Astrocyte (in vitro differentiated cells and primary cell): ENCODE measurements at places on chromosomes 5 and 9. TPM values are rescaled to one million over a fixed set of nuclear protein-coding genes. Genes with fewer than 3 reads are reported as not detected.

The MEGF10 gene
- 15.8 and 19.5 TPM in 2 replicates for total RNA-seq

The TTC39B gene
- total RNA-seq = 7.0 and 8.1 TPM in 2 replicates

The NR2F1 gene
- 4.3 and 5.1 TPM in 2 replicates for total RNA-seq

The SPINK1 gene
- not detected in 2 replicates for total RNA-seq

The PCDHGC5 gene
- total RNA-seq = 7.7 and 10.9 TPM in 2 replicates

- H3K4me1 ChIP-seq = no peaks in the 10 kb centered on the region
- no peak overlapping the region for H3K4me3 ChIP-seq
- no peaks in the 10 kb centered on the region for H3K27me3 ChIP-seq
- H3K27ac ChIP-seq = no peak overlapping the region
- no peak for DNase-seq
These were observed 592.9 kb downstream of the SEMA5A start for GRCh38 chr5:8953016-8953415.

GRCh38 chr5:17276445-17276844, 59.0 kb downstream of the BASP1 start:
- H3K4me1 ChIP-seq = no peaks in the 10 kb centered on the region
- no peak overlapping the region for H3K4me3 ChIP-seq
- H3K36me3 ChIP-seq = peaks cover 25% of the 10 kb centered on the region
- no peak overlapping the region for H3K27ac ChIP-seq
- no peak for DNase-seq

DNA sequence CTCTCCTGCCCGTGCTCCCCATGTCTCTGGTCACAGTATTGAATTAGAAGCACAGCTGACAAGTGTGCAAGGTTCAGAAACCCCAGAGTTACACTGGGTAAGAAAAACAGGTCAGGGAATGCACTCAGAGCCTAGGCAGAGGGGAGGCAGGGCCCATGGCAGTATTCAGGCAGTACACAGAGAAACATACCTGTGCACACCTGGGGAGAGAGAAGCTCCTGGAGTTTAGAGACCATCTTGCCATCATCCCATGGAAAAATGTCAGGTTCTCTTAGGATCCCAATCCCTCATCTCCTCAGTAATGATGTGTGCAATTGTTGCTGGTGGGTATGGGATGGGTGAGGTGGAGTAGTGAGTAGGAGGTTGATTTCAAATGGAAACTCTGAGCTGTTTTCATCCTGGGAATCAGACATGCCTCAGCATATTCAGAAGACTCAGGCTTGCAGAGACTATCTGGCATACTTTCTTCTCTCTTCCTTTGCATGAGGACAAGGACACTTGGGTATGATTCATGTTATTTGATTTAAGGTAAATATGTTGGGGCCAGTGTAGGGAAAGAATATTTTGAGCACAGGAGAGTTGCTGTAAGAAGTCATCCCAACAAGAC, 228.5 kb downstream of the ESM1 start:
- no peaks in the 10 kb centered on the region for H3K27me3 ChIP-seq
- no peak overlapping the region for H3K4me3 ChIP-seq
- H3K36me3 ChIP-seq = no peaks in the 10 kb centered on the region
- H3K4me1 ChIP-seq = peaks cover 36% of the 10 kb centered on the region
- H3K27ac ChIP-seq = no peak overlapping the region

DNA sequence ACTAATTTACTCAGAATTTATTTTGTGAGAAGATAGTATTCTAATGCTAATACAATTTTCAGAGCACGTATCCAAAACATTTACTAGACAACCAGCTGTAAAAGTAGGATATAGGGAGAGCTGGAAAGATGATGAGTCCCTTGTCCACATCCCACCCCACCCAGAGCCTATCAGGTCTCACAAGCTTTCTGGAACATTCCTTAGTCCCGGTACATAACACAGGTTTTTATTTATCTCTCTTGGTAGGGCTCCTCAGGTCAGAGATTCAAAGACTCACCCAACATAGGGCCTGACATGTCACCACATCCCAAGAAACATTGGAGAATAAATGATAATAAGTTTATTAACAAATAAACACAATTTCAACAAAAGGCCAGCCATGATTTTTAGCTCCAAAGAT, 13.8 kb upstream of the RAD23B start:
- no peaks in the 10 kb centered on the region for H3K27me3 ChIP-seq
- no peak overlapping the region for H3K27ac ChIP-seq
- H3K36me3 ChIP-seq = no peaks in the 10 kb centered on the region
- no peak overlapping the region for H3K4me3 ChIP-seq

DNA sequence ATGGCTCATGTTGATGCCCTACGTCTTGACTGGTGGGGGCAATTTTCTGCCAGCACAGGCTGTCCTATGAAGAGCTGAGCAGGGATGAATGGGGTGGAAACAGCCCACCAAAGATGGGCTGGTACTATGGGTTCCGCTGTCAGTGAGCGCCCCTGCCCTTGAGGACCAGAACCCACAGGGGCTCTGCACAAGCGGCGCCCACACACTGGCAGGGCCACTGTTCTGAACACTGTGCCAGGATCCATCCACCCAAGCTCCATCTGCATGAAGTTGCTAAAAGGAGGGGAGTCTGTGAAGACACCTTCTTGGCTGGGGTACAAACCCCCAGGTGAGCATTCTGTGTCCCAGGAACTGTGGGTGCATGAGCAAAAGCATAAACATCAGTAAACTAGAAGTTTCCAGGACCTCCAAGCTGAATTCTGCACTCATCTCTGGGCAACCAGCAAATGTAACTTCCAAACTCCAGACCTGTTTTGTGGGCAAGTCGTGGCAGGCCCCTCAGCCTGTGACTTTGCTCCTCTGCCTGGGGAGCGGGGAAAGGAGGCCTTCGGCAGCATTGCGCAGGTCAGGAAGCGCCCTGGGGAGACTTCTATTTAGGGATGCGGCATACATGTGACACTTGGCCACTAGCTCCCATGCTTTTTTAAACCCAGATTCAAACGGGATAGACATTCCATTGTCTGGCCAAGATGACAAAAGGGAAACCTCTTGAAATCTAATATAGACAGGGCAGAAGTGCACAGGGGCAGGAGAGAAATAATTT, 48.9 kb downstream of the PTPN3 start:
- no peak overlapping the region for H3K4me3 ChIP-seq
- H3K27ac ChIP-seq = no peak overlapping the region
- H3K27me3 ChIP-seq = no peaks in the 10 kb centered on the region
- no peaks in the 10 kb centered on the region for H3K36me3 ChIP-seq

GRCh38 chr5:150345716-150346115, 11.8 kb upstream of the TCOF1 start:
- H3K36me3 ChIP-seq = no peaks in the 10 kb centered on the region
- no peaks in the 10 kb centered on the region for H3K27me3 ChIP-seq
- H3K4me1 ChIP-seq = no peaks in the 10 kb centered on the region
- DNase-seq = no peak
- H3K27ac ChIP-seq = no peak overlapping the region

GRCh38 chr9:91089405-91090129, 272.2 kb downstream of the AUH start:
- no peaks in the 10 kb centered on the region for H3K36me3 ChIP-seq
- no peaks in the 10 kb centered on the region for H3K27me3 ChIP-seq
- no peak overlapping the region for H3K27ac ChIP-seq
- DNase-seq = peak; percentile 37
- no peaks in the 10 kb centered on the region for H3K4me1 ChIP-seq

GRCh38 chr9:129171993-129172751, 5.9 kb downstream of the IER5L start:
- H3K4me3 ChIP-seq = no peak overlapping the region
- no peaks in the 10 kb centered on the region for H3K36me3 ChIP-seq
- H3K27ac ChIP-seq = no peak overlapping the region
- H3K27me3 ChIP-seq = no peaks in the 10 kb centered on the region
- peaks cover 52% of the 10 kb centered on the region for H3K4me1 ChIP-seq
- DNase-seq = no peak

DNA sequence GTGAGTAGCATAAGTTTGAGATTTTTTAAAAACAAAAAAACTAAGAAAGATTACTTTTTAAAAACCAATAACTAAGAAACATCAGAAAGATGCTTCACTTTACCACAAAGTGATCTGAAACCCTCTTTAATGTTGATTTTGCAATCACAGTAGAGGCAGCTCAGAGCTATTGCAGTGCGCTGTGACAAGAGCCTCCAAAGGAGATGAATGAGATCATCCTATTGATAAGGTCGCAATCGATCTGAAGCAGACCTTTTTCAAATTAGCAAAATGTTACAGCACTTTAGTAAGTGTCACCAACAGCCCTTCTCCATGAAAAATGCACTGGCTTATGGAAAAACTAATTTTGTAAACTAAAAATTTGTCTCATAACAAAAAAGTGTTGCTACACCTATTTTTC, 284.6 kb upstream of the EFNA5 start:
- no peak for DNase-seq
- H3K4me1 ChIP-seq = no peaks in the 10 kb centered on the region
- H3K4me3 ChIP-seq = no peak overlapping the region
- H3K27me3 ChIP-seq = no peaks in the 10 kb centered on the region

DNA sequence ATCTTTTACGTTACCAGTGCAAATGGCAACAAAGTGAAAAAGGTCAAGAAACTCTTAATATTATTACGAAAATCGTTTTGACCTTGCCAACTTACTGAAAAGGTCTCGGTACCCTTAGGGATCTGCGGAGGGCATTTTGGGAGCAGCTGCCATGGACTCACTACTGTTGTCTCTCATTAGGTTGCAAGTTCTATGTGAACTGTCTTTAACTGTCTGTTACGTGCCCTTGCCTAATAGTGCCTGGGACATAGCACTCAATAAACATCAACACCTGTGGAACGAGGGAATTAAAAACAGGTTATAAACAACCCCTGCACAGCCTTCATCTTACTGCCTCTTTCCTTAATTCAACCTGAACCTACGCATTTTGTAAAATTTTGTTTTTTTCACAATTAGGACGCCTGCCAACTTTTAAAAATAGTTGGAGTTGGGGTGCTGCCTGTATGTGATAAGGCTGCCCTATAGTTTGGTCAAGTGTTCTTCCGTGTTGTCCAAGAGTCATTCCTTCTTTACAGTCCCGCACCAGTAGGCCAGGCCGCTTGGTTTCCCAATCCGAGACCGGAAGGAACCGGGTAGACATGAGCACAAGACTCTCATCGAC, 527 bp upstream of the SREK1 start:
- H3K27ac ChIP-seq = peak overlapping the region; percentile 99
- H3K4me3 ChIP-seq = peak overlapping the region; percentile 96
- DNase-seq = no peak
- H3K4me1 ChIP-seq = peaks cover 6% of the 10 kb centered on the region

- no peak overlapping the region for H3K4me3 ChIP-seq
- peaks cover 7% of the 10 kb centered on the region for H3K4me1 ChIP-seq
- DNase-seq = no peak
These were observed 93.9 kb upstream of the LMX1B start for GRCh38 chr9:126519660-126520420.

GRCh38 chr9:130051855-130052254, 1.9 kb upstream of the GPR107 start:
- no peaks in the 10 kb centered on the region for H3K27me3 ChIP-seq
- H3K4me1 ChIP-seq = peaks cover 5% of the 10 kb centered on the region
